ENCODE measurements at places on chromosomes 12 and 14.

DNA sequence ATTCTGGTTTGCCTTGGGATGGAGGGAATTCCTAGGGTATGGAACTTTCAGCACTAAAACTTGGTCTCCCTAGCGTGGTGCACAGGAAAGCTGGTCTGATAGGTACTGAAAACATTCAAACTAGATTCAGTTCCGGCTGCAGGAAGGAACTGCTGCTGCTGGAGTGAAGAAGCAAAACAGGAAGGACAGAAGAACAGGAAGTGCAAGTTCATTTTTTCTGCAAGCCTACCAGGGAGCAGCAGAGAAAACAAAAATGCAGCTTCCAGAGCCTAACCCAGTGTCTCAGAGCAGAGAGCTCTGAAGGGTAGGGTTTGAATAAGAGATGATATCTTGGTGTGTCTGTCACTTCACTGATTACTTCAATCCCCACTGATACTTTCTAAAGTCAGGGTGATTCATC is 165.2 kb downstream of the VRK1 start:
- DNase-seq, result no peak

GRCh38 chr12:7555752-7556151 is 52.2 kb upstream of the CD163 start:
- no peak for DNase-seq

- no peak for DNase-seq
Observed at GRCh38 chr14:73370561-73370960, 87.8 kb downstream of the NUMB start.

DNA sequence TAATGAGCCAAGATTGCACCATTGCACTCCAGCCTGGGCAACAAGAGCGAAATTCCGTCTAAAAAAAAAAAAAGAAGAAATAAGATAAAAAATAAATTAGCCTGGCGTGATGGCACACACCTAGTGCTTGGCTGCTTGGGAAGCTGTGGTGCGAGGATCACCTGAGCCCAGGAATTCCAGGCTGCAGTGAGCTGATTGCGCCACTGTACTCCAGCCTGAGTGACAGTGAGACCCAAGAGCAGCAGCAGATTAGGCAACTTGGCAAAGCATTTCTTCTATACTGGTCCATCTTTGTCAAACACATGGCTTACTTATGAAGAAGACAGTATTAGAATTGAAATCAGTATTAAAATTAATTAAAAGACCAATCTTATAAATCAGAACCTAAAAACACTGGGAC is 6.3 kb downstream of the GON7 start:
- DNase-seq, result no peak

DNA sequence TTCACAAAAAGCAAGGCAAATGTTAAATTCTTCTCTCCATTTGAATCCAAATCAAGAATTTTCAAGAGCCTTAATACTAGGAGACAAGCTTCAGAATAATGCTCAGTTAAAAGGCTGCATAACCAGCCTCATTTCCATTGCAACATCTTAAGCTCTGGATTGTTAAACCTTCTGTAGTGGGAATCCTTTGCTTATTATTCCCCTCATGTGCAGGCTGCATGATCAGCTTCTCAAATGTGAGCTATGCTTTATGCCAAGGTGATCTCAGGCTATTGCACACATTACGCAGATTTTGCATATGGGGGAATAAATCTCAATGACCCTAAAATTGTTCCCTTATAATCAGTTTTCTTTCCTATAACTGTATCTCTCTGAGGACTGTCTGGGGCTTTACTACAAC is 71.7 kb upstream of the CCDC196 start:
- no peak for DNase-seq

DNA sequence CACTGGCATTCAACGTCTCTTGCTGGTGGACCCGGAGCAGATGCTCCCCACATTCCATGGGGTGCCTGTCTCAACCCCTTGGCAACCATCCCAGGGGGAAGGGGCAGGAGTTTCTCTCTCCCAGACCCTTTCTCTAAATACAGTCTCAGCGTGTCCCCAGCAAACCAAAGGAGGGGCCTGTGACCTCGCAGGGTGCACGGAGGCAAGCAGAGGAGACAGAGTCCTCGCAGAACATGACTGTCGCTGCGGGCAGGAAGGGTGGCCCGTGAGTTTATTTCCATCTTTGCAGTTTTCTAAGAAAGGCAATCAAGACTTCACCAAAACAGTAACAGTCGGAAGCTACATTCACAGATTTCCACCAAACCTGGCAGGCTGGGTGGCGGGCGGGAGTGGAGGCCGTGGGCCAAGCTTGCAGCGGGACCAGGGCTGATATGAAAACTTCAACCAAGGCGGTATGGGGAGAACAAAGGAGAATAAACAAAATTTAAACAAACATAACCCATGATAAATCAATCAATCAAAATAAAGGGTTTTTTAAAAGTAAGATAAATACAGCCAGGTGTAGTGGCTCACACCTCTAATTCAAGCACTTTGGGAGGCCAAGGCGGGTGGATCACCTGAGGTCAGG is 18.6 kb downstream of the BRF1 start:
- DNase-seq, result no peak

DNA sequence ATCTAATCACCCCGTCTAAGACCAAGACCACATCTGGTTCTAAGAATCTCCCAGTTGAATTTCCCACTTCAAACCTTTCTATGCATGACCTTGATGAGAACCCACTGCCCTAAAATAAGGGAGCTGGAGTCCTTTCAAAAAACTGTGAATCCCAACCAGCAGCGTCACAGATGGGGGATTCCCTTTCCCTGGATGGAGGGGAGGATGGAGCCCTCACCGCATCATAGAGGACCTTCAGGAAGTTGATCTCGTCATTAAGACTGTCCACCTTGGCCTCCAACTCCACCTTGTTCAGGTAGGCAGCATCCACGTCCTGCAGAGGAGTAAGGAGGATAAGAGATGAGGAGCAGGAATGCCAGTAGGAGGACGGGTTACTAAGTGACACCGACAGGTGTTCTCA is 4.8 kb downstream of the KRT4 start:
- no peak for DNase-seq

- peak; percentile 32 for DNase-seq
Observed at GRCh38 chr12:45762185-45763110, 32.9 kb downstream of the ARID2 start.

DNA sequence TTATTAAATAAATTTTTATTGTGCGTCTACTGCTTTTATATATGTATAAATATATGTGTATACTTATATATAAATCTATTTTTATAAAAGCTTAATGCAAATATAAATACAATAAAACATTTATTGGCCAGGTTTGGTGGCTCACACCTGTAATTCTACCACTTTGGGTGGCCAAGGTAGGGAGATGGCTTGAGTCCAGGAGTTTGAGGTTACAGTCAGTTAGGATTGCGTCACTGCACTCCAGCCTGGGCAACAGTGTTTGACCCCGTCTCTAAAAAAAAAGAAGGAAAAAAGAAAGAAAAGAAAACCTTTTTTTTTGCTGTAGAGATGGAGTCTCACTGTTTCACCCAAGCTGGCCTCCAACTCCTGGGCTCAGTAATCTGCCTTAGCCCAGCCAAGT is 20.9 kb downstream of the ACTR6 start:
- DNase-seq, result no peak

GRCh38 chr12:107351713-107352112 is 258.4 kb upstream of the CRY1 start:
- no peak for DNase-seq

- DNase-seq, result no peak
Observed at GRCh38 chr12:19154686-19155085, 25.2 kb downstream of the PLEKHA5 start.

DNA sequence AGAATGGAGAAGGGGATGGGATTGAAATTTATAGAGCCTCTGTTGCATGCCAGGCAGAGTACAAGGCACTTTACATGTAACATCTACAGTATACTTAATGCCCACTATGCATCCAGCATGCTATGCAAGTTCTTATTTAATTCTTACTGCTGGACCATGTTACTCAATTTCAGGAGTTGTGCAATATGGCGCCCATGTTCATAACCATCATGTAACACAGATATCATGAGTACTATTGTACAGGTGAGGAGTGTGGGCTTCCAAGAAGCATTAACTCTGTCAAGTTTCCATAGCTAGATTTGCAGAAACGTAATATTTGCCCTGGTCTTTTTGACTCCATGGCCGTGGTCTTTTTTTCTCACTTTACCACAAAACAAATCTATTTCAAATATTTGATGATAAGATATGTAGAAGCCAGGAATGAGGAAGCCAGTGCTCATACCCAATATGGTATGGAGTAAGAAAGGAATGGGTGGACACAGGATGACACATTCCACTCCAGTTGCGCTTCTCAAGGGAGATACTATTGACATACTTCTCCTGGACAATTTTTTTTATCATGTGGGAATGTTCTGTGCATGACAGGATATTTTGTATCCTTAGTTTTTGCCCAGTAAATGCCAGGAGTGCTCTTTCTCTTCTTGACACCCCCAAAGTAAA is 191.8 kb downstream of the C12orf75 start:
- DNase-seq, result no peak

DNA sequence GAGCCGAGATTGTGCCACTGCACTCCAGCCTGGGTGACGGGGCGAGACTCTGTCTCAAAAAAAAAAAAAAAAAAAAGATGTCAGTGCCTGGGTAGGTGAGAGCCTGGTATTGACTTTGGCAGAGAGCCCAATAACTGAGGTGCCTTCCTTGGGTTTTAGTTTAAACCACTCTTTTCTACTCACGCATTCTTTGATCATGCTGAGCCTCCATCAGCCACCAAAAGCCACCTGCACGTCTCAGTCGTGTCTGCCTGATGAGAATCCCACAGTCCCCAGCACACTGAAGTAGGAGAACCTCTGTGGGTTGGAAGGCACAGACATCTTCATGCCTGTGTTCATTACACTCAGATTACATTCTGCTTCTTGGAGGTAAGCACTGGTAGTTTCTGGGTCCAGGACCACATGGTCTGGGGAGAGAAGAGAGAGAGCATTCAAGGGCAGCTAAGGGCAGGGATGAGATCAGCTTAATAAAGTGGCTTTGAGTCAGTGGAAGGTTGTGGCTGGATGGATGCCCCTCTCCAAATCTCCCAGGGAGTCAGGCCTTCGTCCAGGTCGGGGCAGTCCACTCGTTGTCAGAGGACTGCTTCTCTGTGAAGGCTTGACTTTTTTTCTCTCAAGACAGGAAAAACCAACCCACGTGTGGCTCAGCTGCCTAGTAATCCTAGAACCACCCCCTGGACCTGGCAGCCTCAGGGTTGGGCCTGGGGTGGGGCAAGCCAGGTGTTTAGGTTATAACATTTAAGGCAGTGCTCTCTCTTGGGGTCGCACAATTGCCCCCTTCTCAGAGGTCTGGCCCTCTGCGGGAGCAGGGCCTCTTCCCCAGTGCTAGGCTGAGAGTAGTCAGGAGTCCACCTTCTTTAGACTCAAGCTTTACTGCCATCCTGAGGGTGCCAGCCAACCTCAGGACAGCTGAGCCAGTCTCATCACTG is 32.6 kb upstream of the MAX start:
- no peak for DNase-seq

DNA sequence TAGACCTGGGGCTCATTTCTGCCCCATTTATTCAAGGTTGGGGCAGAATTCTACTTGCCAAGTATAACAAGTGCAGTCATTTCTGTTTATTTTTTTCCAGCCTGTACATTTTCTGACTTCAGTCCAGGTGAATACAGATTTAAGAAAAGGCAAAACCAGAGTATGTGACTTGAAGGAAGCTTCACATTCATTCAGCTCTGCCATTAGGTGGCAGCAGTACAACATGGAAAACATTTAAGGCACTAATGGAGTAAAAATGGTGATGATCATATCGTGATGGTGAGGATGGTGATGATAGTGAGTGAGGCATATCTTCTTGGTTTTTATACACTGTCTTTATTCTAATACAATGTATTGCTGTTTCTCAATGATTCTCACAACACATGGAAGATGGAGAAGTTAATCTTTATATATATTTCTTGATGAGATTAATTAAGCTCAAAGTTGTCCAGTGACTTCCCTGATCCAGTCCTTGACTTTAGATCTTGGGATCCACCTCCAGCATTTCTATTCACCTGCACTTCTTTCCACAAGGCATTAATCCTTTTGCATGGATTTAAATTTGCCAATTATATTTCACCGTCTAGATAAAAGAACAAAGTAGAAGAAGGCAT is 176.7 kb upstream of the SEL1L start:
- peak; percentile 68 for DNase-seq

- peak; percentile 49 for DNase-seq
Observed at GRCh38 chr14:105091054-105091516, 25.9 kb upstream of the GPR132 start.

GRCh38 chr12:66755727-66756395 is 77.0 kb upstream of the GRIP1 start:
- DNase-seq, result no peak

GRCh38 chr12:39287817-39288216 is 155.1 kb downstream of the KIF21A start:
- no peak for DNase-seq

GRCh38 chr14:35341751-35342488 is 49.7 kb downstream of the PSMA6 start:
- peak; percentile 97 for DNase-seq

- DNase-seq, result no peak
Observed at GRCh38 chr14:58737511-58737910, 99.7 kb downstream of the DACT1 start.

GRCh38 chr12:66603461-66603860 is 75.4 kb downstream of the GRIP1 start:
- no peak for DNase-seq

- peak; percentile 47 for DNase-seq
Observed at GRCh38 chr12:24109381-24110039, 160.0 kb upstream of the SOX5 start.

DNA sequence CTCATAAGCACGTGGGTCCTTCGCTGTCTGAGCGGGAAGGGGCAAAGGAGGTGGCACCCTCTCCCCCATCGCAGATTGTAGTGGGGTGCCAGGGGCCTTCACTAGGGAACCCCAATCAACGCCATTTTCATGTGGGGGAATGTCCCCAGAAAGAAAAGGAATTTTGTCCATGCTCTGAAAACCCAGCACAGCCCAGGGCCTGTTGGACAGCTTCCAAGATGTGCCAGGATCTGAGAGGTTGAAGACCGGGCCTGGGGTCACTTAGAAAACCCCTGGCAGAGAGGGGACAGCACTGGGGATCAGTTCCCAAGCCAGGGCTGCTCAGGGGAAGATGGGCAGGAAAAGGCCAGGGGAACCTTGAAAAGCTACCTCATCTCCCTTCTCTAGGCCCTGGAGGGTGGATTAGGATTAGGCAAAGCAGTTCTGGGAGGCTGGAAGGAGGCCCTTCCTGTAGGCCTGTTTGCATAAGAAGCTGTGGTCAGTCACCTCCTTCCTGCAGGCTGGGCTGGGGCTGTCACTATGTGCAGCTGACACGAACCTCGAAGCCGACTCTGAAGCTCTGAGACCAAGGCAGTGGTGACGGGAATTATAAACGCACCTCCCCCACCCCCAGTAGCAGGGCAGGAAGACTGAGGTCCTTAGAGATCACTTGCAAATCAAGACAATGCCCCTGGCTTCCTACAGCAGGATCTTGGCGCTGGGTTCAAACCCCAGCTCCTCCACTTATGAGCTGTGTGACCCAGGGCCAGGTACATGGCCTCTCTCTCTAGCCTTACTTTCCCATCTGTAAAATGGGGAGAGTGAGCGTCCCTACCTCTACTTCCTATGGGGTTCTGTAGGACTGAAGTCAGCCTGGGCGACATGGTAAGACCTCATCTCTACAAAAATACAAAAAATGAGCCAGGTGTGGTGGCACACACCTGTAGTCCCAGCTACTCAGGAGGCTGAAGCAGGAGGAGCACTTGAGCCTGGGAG is 29.0 kb downstream of the TESC start:
- no peak for DNase-seq

- DNase-seq, result no peak
Observed at GRCh38 chr14:92481811-92482555, 31.6 kb upstream of the RIN3 start.

- no peak for DNase-seq
Observed at GRCh38 chr14:54317391-54317790, 79.4 kb upstream of the CDKN3 start.
